ENCODE measurements at places on chromosomes 6 and 20. TPM values are rescaled to one million over a fixed set of nuclear protein-coding genes. Genes with fewer than 3 reads are reported as not detected.

The ELOVL2 gene
- total RNA-seq, result 0.16 TPM

The TSHZ2 gene
- total RNA-seq, result 4.6 TPM

The SNPH gene
- total RNA-seq, result 2.6 TPM

The SPATA25 gene
- 3.7 TPM for total RNA-seq

The E2F3 gene
- total RNA-seq, result 6.4 TPM

The TNNC2 gene
- total RNA-seq, result 3.5 TPM

The STMND1 gene
- not detected for total RNA-seq

The GPR6 gene
- total RNA-seq, result not detected

The PTCHD4 gene
- 0.27 TPM for total RNA-seq

The DNMT3B gene
- 0.37 TPM for total RNA-seq

The PPIL6 gene
- total RNA-seq, result 1.9 TPM

GRCh38 chr6:27591699-27592480, 119.0 kb upstream of the ZNF184 start:
- DNase-seq, result no peak
- no peak overlapping the region for H3K27ac ChIP-seq
- peaks cover 92% of the 10 kb centered on the region for H3K27me3 ChIP-seq
- no peak overlapping the region for H3K4me3 ChIP-seq
- H3K36me3 ChIP-seq, result no peaks in the 10 kb centered on the region

GRCh38 chr6:37406726-37407341, 26.2 kb upstream of the CMTR1 start:
- H3K4me1 ChIP-seq, result no peaks in the 10 kb centered on the region
- no peaks in the 10 kb centered on the region for H3K36me3 ChIP-seq
- H3K27ac ChIP-seq, result no peak overlapping the region
- no peak overlapping the region for H3K4me3 ChIP-seq

- no peak for DNase-seq
- H3K27me3 ChIP-seq, result no peaks in the 10 kb centered on the region
- H3K27ac ChIP-seq, result peak overlapping the region; percentile 37
Measured at GRCh38 chr6:20217324-20217855, 5.1 kb upstream of the MBOAT1 start.

DNA sequence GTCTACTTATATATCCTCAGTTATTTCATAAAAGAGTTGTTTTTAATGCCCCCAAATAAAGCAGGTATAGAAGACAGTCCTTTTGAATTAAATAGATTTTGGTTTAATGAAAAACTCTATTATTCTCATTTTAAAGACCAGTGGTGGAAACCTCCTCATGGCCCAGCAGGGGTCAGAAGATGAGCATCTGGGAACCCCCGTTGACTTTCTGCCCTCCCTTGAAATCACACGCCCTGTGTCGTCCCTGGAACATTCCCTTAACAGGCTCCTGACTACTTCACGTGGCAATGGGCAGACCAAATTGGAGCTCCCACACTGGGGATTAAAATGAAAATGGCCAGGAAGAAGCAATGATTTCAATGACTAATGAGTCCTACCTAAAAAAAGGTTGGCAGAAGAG, 220.9 kb downstream of the KIF16B start:
- no peak overlapping the region for H3K4me3 ChIP-seq
- no peaks in the 10 kb centered on the region for H3K36me3 ChIP-seq
- no peaks in the 10 kb centered on the region for H3K4me1 ChIP-seq
- no peak overlapping the region for H3K27ac ChIP-seq
- no peak for DNase-seq

GRCh38 chr6:4840169-4840568, 64.0 kb downstream of the CDYL start:
- no peaks in the 10 kb centered on the region for H3K27me3 ChIP-seq
- no peak for DNase-seq
- no peak overlapping the region for H3K27ac ChIP-seq

- no peak overlapping the region for H3K4me3 ChIP-seq
- H3K36me3 ChIP-seq, result no peaks in the 10 kb centered on the region
- no peak for DNase-seq
Measured at GRCh38 chr6:161511447-161512095, 237.7 kb upstream of the AGPAT4 start.

- no peak overlapping the region for H3K4me3 ChIP-seq
- no peak for DNase-seq
- no peaks in the 10 kb centered on the region for H3K4me1 ChIP-seq
- H3K27ac ChIP-seq, result no peak overlapping the region
- no peaks in the 10 kb centered on the region for H3K27me3 ChIP-seq
Measured at GRCh38 chr6:162963861-162964260, 236.1 kb downstream of the PACRG start.

DNA sequence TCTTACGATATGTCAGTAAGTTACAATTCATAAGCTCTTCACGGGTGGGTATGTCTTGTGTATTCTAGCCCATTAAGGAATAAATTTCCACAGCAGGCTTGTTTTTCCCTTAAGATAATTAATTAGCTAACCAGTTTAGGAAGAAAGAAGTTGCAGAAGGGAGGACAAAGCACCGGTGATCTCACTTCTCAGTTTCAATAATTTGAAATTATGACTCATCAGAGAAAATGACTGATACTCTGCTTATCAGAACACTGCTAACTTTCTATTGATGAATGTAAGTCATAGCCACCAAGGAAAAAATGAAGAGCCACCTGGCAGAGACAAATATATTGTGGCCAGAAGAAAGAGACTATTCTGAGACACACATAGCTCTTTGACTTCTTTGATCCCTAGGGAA, 35.0 kb upstream of the ENTPD6 start:
- no peaks in the 10 kb centered on the region for H3K36me3 ChIP-seq
- H3K4me1 ChIP-seq, result no peaks in the 10 kb centered on the region
- no peak overlapping the region for H3K4me3 ChIP-seq
- no peak for DNase-seq

DNA sequence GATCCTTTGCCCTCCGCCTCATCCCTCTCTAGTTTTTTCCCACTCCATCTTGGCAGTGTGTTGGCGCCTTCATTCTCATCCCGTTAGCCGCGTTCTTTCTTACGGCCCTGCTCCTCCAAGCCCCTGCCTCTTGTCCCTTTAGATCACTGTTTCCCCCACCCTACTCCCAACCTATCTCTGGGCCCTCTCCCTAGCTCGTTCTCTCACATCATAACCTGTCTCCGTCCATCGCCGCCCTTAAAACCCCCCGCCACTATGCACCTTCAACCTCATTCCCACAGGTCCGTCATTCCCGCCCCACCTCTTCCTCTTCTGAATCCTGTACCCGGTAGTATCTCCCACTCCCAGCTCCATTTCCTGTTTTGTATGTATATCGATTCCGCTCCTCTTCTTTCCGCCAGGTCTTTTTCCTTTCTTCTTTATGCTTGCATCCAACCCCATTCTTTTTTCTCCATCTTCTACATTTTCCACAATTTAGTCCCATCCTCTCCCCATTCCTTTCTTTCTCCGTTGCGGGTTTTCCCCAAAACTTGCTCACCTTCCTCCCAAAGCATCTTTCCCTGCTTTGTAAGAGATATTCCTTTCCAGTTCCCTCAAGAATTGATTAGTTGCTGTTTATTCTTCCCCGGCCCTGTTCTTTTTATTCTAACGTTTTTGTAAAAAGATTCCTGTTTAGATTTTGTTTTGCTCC, 671 bp downstream of the EFHC1 start:
- peak overlapping the region; percentile 56 for H3K4me3 ChIP-seq
- H3K27me3 ChIP-seq, result no peaks in the 10 kb centered on the region
- H3K36me3 ChIP-seq, result no peaks in the 10 kb centered on the region
- DNase-seq, result peak; percentile 20
- peaks cover 10% of the 10 kb centered on the region for H3K4me1 ChIP-seq

DNA sequence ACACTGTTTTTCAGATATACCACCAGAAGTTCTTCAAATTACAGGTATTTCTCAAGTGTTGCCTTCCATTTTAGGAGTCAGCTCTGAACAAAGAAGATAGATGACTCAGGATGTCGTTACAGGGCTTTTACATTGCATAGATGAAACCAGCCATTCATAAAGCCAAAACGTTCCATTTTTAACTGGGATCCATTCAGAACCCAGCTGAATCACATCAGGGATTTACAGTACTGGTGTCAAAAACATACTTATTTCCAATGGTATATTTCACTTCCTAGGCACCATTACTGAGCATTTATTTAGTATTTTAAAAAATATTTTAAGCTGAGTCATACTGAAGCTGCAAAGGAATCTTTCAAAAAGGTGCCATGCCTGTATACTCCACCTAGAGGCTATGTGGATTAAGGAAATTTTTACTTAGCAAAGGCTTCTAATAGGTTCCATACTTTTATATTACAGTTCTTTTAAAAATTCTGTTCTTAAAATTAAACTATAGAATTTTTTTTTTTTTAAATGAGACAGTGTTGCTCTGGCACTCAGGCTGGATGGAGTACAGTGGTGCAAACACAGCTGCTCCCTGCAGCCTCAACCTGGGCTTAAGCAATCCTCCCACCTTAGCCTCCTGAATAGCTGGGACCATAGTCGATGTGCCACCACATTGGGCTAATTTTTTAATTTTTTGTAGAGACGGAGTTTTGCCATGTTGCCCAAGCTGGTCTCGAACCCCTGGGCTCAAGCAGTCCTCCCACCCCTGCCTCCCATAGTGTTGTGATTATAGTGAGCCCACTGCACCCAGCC, 2.6 kb downstream of the ASF1A start:
- no peaks in the 10 kb centered on the region for H3K27me3 ChIP-seq
- H3K4me1 ChIP-seq, result peaks cover 5% of the 10 kb centered on the region
- no peak overlapping the region for H3K4me3 ChIP-seq
- no peak for DNase-seq
- H3K27ac ChIP-seq, result peak overlapping the region; percentile 21

- H3K4me1 ChIP-seq, result no peaks in the 10 kb centered on the region
- no peak for DNase-seq
- H3K27ac ChIP-seq, result no peak overlapping the region
- H3K27me3 ChIP-seq, result no peaks in the 10 kb centered on the region
- H3K36me3 ChIP-seq, result no peaks in the 10 kb centered on the region
Measured at GRCh38 chr20:13771853-13772453, 12.8 kb downstream of the ESF1 start.

DNA sequence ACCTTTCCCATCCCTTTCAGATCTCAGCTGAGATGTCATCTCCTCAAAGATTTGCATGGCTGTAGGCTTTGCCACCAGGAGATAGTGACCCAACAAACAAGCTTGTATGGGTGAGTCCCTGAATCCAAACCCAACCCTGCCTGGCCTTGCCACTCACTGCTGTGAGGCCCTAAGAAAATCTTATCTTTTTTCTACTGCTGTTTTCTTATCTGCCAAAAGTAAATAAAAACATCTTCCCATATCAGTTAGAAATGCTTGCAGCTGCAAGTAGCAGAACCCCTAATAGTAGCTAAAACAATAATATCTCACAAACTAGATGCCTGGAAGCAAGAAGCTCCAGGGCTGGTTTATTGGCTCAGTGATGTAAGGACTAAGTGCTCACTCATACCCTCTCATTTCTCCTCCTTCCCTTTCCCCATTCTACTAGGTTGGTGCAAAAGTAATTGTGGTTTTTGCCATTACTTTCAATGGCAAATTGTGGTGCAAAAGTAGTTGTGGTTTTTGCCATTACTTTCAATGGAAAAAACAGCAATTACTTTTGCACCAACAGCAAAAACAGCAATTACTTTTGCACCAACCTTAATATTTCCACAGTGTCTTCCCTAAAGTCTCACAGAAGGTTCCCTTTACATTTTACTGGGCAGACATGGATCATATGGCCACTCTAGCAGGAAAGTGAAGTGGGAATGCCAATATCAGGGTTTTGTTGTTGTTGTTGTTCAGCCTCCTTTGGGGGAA, 56.7 kb upstream of the PSMF1 start:
- H3K36me3 ChIP-seq, result no peaks in the 10 kb centered on the region
- H3K4me3 ChIP-seq, result no peak overlapping the region
- H3K27me3 ChIP-seq, result no peaks in the 10 kb centered on the region

DNA sequence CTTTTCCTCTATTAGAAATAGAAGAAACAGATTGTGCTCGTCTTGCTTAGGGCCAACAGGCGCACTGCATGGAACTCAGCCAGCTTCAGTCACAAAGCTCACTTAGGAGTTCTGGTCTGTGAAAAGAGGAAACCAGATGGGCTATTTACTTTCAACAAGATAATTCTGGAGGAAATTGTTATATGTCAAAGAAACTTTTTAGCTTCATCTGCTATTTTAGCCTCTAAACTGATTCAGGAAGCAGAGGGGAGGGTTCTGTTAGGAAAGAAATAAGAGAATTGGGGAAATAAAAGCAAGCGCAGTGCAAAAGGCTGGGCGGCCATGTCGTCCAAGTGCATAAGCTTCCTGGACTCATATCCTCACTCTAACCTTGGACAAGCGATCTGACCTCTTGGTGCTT, 21.3 kb downstream of the PRKN start:
- no peak overlapping the region for H3K4me3 ChIP-seq
- no peaks in the 10 kb centered on the region for H3K27me3 ChIP-seq
- H3K4me1 ChIP-seq, result no peaks in the 10 kb centered on the region

GRCh38 chr20:23205211-23205610, 119.1 kb upstream of the CD93 start:
- DNase-seq, result no peak
- peaks cover 10% of the 10 kb centered on the region for H3K4me1 ChIP-seq
- H3K27me3 ChIP-seq, result no peaks in the 10 kb centered on the region
- H3K27ac ChIP-seq, result peak overlapping the region; percentile 64
- H3K4me3 ChIP-seq, result no peak overlapping the region

- DNase-seq, result no peak
- no peaks in the 10 kb centered on the region for H3K4me1 ChIP-seq
- H3K36me3 ChIP-seq, result peaks cover 9% of the 10 kb centered on the region
- no peak overlapping the region for H3K4me3 ChIP-seq
- no peak overlapping the region for H3K27ac ChIP-seq
Measured at GRCh38 chr20:47521059-47521808, 19.5 kb downstream of the NCOA3 start.

DNA sequence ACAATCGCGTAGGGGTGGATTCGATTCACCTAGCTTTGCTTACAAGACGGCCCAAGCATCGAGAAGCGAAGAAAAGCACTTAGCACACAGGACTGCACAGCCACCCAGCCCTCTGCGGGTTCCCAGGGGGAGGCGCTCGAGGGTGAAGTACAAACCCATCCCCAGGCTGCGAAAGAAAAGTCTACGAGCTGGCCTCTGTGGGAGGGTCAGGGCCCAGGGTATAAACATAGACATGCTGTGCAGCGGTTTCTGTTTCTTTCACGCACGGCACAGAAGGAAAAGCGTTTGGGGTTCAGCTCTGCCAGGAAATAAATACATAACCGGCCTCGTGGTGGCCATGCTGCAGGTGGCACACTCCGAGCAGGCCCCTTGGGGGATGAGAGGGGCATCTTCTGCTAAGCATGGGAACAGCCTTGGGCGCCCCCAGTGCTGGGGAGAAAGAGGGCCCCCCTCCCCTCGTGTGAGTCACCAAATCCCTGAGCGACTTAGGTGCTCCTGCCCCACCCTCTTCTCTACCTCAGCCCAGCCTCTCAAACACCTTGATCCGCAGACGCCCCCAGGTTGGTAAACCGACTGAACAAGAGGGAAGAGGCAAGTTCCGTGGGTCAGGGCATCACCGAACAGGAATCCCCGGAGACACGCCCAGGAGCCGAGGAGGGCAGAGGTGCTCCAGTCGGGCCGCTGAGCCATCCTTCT, 91.6 kb upstream of the RIPOR2 start:
- no peaks in the 10 kb centered on the region for H3K36me3 ChIP-seq
- H3K27me3 ChIP-seq, result no peaks in the 10 kb centered on the region
- peak; percentile 70 for DNase-seq
- no peaks in the 10 kb centered on the region for H3K4me1 ChIP-seq

GRCh38 chr20:60090631-60091030, 132.4 kb downstream of the CDH26 start:
- H3K27ac ChIP-seq, result no peak overlapping the region
- H3K27me3 ChIP-seq, result peaks cover 37% of the 10 kb centered on the region
- H3K36me3 ChIP-seq, result no peaks in the 10 kb centered on the region
- no peak for DNase-seq
- no peak overlapping the region for H3K4me3 ChIP-seq
- H3K4me1 ChIP-seq, result no peaks in the 10 kb centered on the region
